ENCODE measurements at places on chromosomes 2 and 18.
A peak's percentile ranks its signal among the peaks of the same experiment; 100 is the strongest.

DNA sequence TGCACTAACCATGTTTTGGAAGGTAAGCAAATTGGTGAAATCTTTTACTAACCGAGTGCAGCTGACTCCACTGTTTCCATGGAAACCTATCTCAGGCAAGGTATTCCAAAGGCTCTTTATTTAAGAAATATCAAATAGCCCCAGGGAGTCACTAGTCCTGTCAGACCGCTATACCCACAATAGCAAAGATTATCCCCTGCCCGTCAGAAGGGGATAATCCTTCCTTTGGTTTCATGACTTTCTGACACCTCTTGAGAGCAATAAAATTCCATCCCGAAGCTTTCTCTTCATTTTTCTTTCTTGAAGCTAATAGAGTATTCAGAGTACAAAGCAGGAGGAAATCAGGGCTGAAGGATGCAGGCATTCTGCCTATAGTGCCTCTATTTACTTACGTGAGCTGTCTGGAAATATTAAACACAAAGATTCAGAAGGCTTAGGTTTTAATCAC lies 34.7 kb upstream of the MAP2 start:
- no peak for DNase-seq

DNA sequence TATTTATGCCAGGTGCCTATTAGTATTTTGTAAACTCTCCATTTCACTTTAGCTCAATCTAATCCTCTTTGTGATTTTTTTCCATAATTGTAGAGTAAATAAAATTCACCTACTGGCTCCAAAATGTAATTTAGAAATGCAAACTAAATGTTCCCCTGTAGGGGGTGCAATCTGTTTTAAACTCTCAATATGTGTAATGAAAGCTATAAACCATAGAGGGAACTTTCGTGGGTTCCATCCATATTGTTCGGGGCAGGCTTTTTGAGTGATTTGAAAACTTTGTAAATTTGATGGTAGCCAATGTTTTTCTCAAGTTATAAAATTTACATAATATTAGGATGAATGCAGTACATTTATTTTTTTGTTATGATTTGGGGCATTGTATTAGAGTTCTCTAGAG lies 49.4 kb downstream of the TSPYL6 start:
- peak; percentile 39 for DNase-seq

DNA sequence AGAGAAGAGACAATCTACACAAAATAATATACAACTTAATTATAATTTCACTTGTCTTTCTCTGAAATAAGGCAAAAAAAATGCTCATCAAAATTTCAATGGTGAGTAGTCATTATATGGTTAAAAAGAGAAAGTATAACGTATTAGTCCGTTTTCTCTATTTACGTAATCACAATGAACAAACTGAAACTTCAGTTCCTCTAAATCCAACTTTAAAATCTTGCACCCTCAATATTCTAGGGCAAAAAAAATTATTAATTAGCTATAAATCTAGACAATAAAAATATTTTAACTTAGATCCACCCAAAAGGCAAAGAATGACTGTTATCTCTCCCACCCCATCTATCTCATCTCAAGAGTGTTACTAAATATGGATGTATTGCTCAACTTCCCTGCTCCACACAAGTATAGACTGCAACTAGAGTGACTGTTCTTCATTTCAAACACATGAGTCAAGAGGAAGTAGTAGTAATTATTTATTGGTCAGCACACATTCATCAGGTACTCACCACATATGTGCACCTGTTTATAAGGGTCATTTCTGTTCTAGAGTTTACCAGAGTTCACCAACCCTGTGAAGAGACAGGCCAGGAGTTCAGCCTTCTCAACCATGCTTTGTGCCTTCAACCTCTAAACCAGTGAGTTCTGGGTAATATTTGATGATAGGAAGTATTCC lies 36.4 kb downstream of the STK39 start:
- DNase-seq, result no peak

- no peak for DNase-seq
Observed at GRCh38 chr2:215425021-215425782, 10.7 kb downstream of the FN1 start.

DNA sequence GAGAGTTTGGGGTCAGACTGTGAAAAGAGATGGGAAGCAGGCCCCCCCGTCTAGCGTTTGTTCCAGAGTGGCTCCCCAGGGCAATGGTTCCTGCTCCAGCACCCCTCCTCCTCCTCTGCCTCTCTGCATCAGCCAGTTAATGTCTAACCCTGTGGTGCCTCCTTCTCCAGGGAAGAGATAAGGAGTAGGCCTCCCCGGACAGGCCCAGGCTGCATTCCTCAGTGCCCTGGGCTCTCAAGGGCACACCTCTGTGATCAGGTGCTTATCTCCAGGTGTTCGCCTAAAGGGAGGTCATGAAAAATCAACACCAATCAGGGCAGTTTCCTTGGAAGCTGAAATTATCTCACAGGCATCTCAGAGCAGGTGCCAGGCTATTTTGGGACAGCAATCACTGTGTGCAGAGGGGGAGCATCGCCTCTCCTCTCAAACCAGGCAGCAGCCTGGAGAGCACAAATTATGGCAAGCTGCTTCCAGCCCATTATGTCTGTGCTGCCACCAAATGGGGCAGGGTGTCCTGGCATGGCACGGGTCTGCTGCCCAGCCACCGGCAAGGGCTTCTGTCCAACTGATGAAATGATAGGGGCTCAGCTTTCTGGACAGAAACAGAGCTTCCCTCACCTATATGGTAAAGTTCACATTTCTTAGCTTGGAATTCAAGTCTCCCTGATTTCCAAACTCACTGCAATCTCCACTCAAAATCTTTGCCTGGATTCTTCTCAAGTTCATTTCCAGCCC lies 255.8 kb upstream of the SLC14A2 start:
- no peak for DNase-seq

DNA sequence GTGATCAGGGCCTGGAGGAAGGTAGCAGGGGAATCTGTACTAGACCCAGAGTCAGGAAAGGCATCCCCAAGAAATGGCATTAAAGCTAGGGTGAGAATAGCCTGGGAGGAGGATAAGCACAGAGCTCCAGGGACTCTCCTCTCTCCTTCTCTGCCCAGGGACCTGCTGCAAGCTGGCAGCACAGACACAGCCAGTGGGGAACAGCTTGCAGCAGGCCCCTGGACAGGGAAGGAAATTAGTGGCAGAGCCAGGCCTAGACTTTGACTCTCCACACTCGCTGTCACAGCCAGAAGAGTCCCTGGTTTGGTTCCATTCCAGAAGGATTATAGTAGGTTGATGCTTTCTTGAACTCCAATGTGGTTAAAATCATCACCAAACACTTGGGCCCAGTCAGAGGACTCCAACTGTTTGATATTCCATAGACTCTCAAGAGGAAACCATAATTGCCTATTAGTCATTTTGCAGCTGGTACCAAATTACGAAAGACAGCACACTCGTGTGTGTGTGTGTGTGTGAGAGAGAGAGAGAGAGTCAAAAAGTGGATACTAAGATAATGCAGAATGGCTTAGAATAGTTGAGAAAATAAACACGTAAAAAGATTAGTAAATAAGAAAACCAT lies 95.5 kb upstream of the ATP8B1 start:
- no peak for DNase-seq

DNA sequence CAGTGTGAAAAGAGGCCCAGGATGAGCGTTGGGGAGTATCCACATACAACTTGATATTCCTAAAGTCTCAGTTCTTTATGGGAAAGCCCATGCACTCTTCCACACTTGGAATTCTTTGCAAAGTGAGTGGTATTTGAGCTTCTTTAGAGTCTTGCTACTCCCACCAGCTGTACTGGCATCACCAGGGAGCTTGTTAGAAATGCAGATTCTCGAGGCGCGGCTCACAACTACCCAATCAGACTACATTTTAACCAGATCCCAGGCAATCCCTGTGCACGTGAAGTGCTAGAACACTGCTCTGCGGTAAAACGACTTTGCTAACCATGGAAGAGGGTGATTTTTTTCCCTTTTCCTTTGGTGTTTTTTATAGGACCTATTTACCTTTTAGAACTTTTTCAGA lies 184.7 kb downstream of the NEDD4L start:
- DNase-seq, result no peak

DNA sequence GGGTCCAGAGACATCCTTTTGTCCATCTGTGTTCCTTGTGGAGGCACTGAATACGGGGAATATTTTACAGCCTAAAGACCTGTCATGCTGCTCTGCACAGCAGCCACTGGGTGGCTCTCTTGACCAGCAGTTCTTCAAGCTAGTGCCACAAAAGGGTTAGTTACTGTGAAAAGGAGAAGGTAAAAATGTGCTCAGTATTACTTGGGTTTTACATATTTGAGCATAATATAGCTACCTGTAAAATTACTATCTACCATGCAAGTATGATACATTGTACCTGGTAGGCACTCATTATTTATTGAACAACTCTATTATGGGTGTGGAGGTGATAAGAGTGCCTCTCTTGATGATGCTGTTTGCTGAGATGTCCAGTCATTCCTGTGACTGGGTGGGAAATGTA lies 23.6 kb downstream of the FZD5 start:
- DNase-seq, result peak; percentile 36

Data from smooth muscle cell of the brain vasculature (primary cell).